ENCODE measurements at places on chromosomes 11 and 22.

- DNase-seq, result no peak
These were observed 634.3 kb downstream of the BRD1 start for GRCh38 chr22:49193348-49193747.

DNA sequence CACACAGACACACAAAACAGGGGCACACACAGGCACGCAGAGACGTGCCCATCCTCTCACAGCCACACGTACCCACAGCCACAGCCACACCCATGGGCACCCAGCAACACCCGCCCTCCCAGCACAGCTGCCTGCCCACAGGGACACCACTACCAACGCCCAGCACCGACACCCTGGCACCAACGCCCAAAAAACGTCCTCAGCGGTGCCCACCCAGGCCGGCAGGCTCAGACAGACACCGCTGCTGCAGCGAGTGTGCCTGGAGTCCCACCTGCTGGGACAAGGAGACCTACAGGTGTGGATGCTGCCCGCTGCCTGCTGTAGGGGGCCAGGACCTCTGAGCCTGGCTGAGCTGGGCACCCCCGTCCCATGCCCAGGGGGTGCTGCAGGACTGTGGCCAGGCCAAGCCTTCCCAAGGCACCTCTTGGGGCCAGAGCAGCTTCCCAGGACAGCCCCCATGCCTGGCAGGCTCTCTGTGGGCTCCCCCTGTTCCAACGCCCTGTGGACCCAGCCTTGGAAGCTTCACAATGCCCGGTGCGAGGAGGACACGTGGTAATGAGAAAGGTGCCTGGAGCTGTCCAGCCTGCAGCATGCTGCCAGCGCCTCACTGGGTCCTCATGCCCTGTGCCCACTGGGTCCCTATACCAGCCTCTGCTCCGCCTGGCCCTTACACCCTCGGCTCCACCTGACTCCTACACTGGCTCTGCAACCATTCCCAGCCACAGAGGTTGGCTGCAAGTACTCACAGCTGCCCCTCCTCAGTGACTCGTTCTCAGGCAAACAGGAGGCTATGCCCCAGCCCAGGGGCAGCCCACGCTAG lies 45.8 kb upstream of the TH start:
- DNase-seq, result no peak

DNA sequence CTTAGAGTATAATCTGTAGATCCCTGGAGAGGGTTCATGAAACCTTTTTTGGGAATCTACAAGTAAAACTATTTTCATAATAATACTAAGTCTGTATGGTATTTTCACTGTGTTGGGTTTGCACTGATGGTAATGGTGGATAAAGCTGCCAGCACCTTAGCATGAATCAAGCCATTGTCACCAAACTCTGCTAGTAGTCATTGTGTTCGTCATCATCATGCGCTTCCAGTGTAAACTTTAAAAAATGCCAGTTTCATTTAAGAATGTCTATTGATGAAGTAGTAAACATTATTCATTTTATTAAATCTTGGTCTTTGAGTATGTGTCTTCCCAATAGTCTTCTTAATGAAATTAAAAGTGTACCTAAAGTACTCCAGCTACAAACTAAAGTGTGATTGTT lies 15.0 kb downstream of the ALKBH3 start:
- DNase-seq, result no peak

GRCh38 chr11:112216561-112217105 lies 9.6 kb upstream of the PTS start:
- DNase-seq, result no peak

- no peak for DNase-seq
These were observed 73.4 kb downstream of the UVRAG start for GRCh38 chr11:75888416-75888815.

- no peak for DNase-seq
These were observed 7.4 kb downstream of the USP2 start for GRCh38 chr11:119373921-119374631.

Measured in epithelial cell of proximal tubule (primary cell).